ENCODE measurements at places on chromosomes 1 and 21.

DNA sequence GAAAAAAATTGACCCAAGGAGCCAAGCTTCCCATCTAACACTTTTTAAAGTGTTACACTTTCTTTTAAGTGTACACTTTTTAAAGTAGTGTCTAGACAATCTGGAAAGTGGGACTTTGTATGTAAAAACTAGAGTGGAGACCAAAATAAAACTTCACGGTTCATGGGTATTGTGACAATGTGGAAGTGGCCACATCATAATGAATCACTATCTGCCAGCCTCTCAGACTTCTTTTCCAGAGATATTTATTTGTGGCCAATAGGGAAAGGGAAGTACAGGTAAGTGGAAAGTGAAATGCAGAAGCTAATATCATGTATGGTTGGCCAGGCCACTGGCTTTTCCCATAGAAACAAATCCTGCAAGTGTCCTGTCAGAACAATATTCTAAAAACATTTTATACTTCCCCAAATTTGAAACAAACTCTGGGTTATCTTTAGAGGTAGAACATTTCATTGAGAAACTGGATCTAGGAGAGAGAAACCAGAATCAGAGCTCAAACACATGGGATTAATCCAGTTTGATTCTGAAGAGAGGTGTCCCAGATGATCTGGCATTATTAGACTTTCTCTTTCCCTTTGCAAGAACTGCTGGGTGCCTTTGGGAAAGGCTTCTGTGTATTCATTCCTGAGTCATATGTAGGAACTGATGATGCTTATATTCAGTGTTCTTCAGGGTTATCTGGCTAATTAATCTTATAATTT lies 2.0 kb downstream of the TNFSF18 start:
- DNase-seq, result no peak

DNA sequence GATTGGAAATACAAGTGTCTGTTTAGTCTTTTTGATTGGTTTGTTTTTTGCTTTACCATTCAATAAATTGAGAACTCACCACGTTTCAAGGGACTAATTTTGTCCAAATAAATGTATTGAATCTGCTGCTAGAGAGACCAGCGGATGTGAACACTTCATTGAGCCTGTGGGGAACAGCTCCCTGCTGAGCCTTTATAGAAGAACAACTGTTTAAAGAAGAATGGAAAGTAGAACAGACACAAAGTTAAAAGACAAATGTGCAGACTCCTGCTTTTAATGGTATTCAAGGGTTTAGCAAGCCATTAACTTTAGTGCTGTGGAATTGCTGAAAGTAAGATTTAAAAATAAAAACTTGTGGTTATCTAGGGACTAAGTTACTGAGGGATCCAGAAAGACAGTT lies 817.7 kb upstream of the B3GALT2 start:
- peak; percentile 49 for DNase-seq

DNA sequence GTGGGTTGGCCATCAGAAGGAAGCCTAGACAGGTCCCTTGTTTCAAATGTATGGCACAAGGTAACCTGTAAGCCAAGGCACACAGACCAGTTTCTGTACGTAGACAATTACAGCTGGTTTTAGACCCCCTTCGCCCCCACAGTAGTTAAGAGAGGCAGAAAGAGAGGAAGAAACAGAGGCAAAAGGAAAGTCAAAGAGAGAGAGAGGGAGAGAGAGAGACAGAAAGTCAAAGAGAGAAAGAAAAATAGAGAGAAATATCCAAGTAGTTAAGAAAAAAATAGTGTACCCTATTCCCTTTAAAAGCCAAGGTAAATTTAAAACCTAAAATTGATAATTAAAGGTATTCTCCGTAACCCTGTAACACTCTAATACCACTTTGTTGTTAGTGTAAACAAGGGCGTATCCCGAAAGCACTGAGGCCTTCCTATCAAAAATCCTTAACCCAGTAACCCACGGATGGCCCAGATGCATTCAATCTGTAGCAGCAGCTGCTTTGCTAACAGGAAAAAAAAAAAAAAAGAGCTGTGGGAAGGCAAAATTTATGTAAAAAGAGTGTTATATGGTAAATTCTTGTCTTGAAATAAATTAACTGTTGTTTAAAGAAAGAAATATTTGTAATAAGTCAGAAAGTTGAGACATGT lies 49.4 kb downstream of the ADCY10 start:
- no peak for DNase-seq

- no peak for DNase-seq
Observed at GRCh38 chr1:109573785-109574184, 25.4 kb downstream of the GNAI3 start.

DNA sequence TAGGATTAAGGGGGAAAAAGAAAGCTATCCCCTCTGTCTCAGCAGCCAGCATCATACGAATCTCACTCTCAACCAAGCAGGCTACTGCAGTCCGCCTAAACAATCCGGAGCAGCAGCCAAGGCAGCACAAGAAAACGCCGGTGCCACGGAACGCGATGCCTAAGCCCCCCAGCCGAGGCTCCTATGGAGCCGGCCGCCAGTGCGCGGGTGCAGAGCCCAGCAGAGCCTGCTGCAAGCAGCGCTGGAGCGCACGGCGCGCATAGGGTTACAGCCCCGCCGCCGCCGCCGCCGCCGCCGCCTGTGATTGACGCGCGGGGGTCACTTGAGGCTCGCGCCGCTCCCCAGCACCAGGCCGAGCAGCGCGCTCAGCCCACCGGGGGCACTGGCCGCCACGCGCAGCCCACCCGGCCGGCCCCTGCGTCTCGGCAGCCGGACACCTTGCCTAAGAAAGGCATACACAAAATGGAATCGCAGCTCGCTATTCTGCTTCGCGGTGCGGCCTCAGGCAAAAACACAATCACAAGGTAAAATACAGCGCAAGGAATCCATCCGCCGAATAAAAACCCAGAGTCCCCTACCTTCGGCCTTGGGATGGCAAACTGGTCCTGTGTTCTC lies 780 bp downstream of the HIVEP3 start:
- DNase-seq, result peak; percentile 65

- DNase-seq, result no peak
Observed at GRCh38 chr1:183242556-183242955, 56.5 kb downstream of the LAMC2 start.

- DNase-seq, result no peak
Observed at GRCh38 chr1:41672173-41672572, 187.7 kb upstream of the EDN2 start.

- no peak for DNase-seq
Observed at GRCh38 chr1:93964096-93964776, 55.0 kb upstream of the GCLM start.

GRCh38 chr1:13965770-13966398 lies 265.9 kb downstream of the PRDM2 start:
- DNase-seq, result peak; percentile 68

GRCh38 chr1:56436296-56436695 lies 143.1 kb downstream of the PLPP3 start:
- DNase-seq, result no peak

GRCh38 chr21:46205766-46206162 lies 21.5 kb upstream of the SPATC1L start:
- DNase-seq, result peak; percentile 92

- DNase-seq, result no peak
Observed at GRCh38 chr1:109208836-109209463, 4.8 kb upstream of the SARS1 start.

DNA sequence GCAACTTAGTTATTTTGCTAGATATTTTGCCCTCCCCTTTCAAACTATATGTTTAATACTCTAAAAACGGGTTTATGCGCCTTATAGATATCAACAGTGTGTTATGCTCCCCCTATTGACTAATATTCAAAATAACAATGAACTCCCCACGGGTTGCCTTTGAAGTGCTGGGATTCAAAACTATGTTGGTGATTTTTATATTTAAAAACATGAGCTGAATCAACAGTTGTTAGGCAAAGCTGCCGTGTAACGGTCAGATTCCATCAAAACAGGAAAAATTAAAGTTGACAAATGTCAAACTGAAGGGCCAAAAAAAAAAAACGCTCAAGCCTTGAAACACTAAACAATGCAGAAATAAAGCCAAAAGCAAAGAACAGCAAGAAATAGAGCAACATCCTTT lies 2.5 kb downstream of the TGFBR3 start:
- DNase-seq, result peak; percentile 5

DNA sequence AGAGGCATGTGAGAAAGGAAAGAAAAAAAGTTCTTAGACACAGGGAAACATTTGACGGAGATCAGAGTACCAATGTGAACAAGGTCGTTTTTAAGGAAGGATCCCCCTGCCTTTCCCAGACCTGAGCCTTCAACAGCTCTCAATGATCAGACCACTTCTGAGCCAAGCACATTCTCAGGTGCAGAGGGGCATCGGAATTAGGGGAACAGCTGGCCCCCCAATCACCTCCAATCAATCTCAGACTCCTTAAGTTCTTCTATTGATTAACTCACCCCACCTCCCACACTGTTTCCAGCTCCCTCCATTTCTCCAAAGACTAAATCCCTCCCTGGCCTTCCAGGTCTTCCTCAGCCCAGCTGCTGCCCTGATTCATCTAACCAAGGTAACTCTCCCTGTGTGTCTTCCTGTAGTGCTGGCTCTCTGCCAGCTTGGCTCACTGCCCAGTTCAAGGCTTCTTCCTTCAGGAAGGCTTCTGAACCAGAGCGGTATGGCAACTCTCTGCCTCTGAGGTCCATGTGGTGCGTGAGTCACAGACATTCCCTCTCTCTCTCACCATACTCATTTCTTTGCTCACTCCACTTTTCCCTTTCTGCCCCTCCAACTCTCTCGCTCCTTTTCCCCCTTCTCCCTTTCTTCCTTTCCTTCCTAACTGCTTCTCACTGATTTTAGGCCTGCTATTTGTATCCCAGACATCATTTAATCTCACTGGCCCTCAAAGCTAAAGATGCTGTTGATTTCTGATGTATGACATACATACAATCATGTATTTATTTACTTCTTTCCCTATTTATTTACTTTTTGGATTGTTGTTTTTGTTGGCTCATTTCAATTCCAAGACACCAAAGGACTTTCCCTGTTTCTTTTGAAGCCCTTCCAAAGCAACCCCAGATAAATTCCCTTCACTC lies 18.1 kb downstream of the CFAP45 start:
- DNase-seq, result peak; percentile 99

DNA sequence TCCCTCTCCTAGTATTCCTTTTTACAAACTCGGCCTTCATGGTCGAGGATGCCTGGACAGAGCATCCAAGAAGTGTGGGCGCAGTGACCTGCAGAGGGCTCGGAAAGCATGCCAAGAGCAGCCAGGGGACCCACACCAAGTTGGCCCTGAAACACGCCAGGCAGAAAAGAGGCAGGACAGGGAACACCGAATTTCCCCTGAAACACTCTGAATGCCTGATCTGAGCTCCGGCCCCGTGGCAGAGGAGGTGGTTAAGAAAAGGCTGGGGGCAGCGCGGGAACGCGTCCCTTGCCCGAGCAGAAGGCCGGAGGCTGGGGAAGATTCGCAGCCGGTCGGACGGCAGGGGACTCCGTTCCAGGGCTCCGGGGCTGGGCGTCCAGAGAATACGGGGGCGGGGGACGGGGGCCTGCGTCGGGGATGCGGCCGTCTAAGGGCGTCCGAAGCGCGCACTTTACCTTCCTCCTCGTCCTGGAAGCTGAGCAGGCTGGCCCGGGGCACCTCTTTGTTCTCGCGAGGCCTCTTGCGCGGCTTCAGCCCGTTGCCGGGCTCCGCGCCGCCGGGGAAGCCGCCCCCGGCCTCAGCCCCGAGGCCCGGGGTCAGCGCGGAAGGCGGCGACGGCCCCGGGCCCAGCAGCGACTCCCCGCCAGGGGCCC lies 558 bp downstream of the PAXBP1 start:
- DNase-seq, result peak; percentile 69

DNA sequence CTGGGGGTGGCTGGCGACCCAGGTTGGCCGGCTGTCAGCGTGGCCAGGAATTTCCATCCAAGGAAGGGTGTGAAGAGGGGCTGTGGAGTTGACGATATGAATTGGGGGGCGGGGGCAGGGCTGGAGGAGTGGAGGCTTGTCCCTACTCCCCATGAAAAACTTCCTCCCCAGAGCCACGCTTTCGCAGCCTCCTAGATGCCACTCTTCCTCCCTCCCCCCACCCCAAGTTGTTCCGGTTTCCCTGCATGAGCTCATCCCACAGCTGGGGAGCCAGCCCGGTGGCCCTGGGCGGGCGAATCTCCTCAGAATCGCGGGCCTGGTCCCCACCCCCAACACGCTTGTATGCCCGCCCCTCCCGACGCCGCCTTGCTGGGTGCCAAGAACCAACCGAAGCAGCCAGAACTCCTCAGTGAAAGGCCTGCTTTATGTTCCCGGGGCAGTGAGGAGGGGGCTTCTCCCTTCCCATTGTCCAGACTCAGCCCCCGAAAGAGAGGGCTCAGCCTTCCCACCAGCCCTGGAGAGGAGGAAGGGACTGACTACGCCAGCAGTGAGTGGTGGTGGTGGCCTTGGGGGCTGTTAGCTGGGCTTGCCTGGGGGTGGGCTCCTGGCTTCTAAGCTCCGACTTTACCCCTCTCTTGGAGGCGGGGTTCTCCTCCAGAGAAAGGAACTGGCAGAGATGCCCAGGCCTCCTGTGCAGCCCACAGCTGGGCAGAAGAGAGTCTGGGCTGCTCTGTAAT lies 1.8 kb upstream of the CSMD2 start:
- no peak for DNase-seq

DNA sequence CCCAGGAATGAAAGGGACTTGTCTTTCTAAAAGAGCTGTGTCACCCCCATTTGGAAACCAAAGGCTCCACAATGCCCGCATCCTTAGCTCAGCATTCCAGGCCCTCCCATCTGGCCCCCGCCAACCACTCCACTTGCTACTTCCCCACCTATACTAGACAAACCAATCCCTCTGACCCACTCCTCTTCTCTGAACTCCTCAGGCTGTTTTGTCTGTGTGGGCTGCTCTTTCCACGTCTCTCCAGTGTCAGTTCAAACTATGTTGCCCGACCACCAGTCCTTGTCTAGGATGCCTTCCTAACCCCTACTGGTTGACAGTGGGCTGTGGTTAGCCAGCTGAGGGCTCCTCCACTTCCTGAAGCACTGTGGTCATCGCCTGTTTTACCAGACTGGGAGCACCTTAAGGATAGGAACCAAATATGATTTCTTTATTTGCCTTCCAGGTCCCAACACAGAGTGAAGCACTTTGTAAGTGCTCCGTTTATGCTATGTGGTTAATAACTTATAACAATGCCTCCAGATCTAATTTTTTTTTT lies 8.1 kb upstream of the COA7 start:
- DNase-seq, result no peak

- no peak for DNase-seq
Observed at GRCh38 chr1:208129060-208129459, 115.1 kb downstream of the PLXNA2 start.

All from NCI-H1417 (cell line).